ENCODE measurements at places on chromosomes 1 and 21.

DNA sequence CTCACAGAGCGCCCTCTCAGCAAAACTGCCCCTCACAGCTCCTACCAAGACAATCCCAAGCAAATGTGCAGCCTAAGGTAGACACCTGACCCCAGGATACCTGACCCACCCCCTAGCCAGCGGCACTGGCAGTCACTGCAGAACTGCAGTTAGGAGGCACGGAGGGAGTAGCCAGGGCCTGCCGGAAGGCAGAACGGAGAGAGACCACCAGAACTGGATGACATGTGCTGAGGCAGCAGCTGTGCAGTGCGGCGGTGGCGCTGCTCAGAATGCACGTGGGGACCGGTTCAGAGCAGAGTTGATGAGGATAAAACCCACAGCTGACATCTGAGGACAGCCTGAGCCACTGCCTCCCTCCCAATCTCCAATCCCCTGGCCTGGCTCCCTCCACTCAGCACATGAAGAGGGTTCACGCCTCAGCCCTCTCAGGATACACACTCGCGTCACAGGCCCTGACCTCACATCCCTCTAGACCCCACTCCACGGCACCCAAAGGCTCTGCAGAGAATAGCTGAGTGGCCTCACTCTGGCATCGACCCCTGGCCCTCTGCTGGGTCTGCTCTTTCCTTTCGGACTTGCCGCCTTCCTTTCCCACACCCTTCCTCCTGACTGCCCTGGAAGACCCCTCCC, 29.6 kb downstream of the UBE2G2 start:
- DNase-seq, result no peak

DNA sequence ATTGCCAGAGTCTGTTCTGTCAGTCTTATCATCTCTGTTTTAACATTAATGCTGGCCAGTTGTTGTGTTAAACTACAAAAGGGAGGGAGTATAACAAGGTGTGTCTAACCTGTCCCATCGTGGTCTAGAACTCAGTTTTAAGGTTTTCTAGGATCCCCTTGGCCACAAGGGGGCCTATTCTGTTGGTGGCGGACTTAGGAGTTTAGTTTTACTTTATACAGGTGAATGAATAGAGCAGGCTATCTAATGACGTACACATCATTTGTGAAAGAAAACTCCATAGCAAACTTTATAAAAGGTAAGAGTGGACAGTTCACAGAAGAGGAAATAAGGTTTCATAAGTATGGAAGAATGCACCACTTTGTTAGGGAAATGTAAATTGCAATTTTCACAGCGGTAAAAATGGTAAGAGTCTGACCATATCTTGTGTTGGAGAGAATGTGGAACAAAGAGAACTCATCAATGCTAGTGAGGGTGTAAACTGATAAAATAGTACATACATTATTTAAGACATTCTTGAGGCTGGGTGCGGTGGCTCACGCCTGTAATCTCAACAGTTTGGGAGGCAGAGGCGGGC, 2.5 kb upstream of the ATF6 start:
- DNase-seq, result no peak

GRCh38 chr1:97791251-97791650, 129.6 kb downstream of the DPYD start:
- peak; percentile 48 for DNase-seq

GRCh38 chr1:50703240-50703639, 256.8 kb downstream of the FAF1 start:
- DNase-seq, result no peak

DNA sequence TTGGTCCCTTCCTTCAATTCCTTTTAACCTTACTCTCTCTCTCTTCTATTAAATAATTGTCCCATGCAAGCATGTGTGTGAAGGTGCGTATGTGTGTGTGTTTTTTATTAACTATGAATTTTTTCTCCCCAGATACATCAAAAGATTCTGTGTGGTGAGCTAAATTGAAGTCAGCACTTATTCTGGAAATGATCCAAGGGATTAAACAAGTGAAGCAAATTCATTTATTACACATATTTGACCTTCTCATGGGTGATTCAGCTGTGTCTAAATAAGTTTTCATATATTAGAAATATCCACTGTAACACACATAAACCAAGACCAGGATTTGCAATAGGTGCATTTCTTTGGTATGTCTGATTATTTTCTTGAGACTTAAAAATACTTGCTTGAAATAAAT, 24.3 kb downstream of the CHODL start:
- DNase-seq, result no peak

DNA sequence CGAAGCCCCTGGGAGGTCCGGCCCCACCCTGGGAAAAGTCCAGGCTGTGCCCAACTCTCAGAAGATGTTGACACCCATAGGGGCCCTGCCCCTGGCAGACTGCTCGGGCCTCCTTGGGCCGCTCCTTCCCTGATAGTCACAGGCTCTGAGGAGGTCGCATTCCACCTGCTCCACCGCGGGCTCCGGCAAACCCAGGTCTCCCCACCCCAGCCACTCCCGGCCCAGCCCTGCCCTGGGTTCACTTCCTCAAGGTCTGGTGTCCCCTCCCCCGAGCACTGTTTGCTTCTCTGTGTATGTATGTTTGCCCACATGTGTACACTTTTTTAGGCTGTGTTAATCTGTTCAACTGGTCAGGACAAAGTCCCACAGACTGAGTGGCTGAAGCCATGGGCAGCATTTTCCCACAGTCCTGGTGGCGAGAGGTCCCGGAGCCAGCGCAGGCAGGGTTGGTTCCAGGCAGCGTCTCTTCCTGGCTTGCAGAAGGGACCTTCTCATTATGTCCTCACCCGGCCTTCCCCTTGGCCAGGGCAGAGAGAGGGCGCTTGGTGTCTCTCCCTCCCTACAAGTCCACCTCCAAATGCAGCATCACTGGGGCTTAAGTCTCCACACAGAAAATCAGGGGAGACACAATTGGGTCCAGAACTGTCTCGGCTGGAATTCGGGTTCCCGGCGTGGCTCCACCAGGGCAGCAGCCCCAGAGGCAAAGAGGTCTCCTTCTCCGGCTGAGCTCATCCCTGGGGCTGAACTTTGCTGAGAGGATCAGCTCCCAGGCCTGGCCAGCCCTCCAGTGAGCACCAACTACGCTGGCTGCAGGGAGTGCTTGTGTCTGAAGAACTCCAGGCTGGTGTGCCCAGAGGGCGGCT, 10.5 kb upstream of the PRXL2B start:
- no peak for DNase-seq

- DNase-seq, result no peak
Observed at GRCh38 chr1:87165177-87165576, 163.5 kb upstream of the LMO4 start.

DNA sequence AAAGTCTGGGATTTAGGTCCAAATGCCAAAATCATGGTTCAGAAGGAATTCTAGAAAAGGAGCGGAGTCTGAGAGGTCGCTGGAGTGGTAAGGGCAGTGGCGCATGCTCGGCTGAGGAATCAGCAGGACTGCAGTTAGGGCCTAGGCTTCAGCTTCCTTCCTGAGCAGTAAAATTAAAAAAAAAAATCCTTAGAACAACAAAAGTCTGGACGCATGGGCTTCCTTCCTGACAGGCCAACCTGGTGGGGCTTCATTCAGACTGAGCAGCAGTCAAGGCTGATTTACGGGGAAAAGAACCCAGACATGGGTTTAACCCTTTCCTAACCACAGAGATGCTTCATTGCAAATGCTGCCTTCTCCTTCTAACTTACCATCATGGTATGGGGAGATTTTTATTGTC, 17.1 kb downstream of the RNF220 start:
- no peak for DNase-seq

DNA sequence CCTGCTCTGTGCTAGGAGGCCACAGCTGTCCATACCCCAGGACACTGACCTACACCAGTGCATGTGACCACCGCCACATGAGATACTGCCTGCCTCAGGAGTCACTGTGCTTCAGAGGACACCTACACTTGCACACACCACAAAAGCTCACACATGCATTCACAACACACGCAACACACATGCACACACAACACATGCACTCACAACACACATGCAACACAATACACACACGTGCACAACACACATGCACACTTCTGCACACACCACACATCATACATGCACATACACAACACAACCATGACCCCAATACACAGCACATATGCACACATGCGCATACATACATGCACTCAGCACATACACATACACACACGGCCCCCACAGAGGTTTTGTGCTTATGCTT, 28.7 kb upstream of the BACE2 start:
- no peak for DNase-seq

GRCh38 chr1:178057912-178058534, 35.9 kb upstream of the RASAL2 start:
- peak; percentile 81 for DNase-seq

- DNase-seq, result no peak
Observed at GRCh38 chr1:210978316-210978973, 155.5 kb downstream of the KCNH1 start.

DNA sequence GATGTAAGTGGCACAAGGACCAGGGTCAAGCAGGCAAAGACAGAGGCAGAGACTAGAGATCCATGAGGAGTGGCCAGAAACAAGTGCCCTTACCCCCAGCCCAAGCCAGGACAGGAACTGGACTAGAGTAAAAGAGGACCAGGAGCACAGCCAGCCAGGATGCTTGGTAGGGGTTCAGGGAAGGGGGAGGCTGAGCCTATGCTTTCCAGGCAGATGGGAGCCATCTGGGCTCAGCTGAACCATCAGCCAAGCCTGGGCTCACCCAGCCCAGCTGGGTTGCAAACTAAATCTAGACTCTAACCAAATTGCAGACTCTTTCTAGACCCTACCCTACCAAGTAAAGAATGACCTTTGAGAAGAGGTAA, 15.2 kb downstream of the PDZK1IP1 start:
- DNase-seq, result no peak

- no peak for DNase-seq
Observed at GRCh38 chr21:38909109-38909508, 103.4 kb downstream of the ETS2 start.

GRCh38 chr1:30548294-30548693, 175.1 kb downstream of the MATN1 start:
- no peak for DNase-seq

DNA sequence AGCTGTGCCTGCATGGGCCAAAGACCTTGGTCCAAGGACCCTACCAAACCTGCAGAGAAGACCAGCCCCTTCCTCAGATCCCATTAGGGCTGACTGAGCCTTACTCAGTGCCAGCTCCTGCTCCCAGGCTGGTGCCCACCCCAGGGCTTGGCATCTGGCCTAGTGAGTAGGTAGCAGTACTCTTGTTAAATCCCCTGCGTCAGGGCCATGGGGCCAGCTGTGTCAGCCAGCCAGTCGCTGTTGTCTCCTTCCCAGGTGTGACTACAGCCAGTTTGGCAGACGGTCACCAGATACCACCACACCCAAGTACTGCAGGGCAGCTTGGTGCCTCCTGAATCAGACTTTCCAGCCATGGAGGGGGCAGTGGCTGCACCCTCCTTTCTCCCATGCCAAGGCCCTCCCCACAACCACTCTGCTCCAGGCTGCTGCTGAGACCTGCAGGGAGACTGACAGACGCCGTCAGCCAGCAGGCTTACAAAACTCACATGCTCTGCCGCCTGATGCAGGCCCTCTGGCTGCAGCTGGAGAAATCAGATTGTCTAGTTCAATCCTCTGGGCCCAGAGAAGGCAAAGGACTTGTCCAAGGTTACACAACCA, 3.0 kb downstream of the TENT5B start:
- DNase-seq, result no peak

- DNase-seq, result no peak
Observed at GRCh38 chr1:193070942-193071341, 11.5 kb downstream of the RO60 start.

DNA sequence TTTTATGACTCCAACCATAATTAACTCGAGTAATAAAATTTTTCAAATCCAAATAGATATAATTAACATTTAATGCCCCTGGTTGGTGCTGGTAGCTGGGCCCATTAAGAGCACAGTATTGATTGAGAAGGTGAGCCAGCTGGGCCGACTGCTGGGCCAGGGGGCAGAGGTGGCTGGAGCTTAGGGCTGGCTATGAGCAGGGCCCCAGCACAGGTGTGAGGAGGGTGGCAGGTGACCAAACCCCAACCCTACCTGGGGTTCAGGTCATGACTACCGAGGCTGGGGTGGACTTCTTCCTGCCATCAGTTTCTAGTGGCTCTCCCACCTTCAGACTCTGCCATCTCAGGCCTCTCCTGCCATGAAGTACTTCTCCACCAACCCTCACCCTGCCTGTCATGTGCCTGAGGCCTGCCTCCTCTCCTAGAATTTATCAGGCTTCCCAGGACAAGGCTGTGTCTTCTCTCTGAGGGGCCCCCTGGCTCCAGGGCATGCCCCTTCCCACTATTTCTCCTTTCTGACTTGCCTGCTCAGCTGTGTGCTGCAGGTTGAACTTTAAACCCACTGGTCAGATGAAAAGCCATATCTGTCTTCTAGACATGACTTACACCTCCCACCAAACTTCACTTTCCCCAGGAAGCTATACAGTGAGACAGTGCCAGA, 85.6 kb downstream of the TMEM53 start:
- no peak for DNase-seq

DNA sequence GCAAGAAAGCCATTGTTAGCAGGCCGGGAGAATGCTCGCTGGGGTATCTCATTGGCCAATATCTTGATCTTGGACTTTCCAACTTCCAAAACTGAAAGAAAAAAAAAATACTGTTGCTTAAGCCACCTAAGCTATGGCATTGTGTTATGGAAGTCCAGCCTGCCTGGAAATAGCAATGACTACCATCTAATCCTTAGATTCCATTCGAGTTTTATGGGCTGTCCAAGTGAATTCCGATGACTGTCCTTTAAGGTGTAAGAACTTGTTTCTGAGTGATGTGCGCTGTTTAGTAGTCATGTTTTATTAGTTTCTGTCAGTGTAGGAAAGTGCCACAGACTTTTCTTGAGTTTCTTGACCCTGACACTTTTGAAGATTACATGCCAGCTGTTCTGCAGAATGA, 762.6 kb downstream of the USP25 start:
- DNase-seq, result no peak

- no peak for DNase-seq
Observed at GRCh38 chr1:151924691-151925587, 15.6 kb upstream of the THEM4 start.

DNA sequence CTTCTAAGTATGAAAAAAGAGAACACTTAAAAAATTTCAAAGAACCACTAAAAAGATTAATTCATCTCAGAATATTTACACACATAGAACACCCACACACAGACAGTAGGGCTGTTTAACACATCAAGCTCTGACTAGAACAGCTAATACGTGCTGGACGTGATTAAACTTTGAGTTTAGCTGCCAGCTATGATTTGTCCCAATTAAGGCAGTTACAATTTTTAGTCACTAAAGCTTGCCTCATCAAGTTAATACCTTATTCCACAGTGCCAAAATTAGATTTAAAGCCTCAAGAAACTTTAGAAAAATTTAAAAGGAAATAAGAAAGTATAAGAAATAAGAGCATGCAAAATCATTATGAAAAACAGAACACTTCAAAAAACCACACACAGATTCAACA, 18.9 kb downstream of the SLC16A1 start:
- peak; percentile 64 for DNase-seq

DNA sequence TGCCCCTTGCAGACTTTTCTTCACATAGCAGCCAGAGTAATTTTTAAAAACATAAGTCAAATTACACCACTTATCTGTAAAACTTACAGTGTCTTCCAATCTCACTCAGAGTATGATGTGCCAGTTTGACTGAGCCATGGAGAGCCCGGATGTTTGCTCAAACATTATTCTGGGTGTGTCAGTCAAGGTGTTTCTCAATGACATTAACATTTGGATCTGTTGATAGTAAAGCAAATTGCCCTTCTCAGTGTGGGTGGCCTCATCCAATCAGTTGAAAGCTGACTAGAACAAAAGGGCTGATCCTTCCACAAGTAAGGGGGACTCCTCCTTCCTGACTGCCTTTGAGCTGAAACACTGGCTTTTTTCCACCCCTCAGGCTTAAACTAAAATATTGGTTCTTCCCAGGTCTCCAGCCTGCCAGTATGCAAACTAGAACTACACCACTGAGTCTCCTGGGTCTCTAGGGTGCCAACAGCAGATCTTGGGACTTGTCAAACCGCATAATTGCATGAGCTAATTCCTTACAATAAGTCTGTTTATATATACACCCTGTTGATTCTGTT, 157.9 kb upstream of the CTTNBP2NL start:
- DNase-seq, result no peak

All from AG10803 (cell line).